ENCODE measurements at places on chromosomes 5 and 9.

GRCh38 chr5:1734271-1734907 lies 65.2 kb downstream of the MRPL36 start:
- DNase-seq: no peak

DNA sequence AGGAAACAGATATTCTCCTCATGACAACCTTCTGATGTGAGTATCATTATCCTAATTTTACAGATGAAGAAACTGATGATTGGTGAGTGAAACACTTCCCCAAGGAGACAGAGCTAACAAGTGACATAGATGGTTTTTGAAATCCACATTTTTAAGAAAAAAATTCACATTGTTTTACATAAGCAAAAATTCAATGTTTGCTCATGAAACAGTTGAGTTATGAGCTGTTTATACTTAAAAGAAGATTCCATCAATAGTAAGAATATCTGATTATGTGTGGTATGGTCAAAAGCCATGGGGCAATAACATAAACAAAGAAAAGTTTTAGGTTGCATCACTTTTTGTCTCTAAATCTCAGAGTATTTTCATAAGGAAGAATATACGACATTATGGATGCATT lies 167.9 kb upstream of the PAPPA start:
- no peak for DNase-seq

GRCh38 chr5:156934450-156935211 lies 28.4 kb downstream of the TIMD4 start:
- peak; percentile 61 for DNase-seq

DNA sequence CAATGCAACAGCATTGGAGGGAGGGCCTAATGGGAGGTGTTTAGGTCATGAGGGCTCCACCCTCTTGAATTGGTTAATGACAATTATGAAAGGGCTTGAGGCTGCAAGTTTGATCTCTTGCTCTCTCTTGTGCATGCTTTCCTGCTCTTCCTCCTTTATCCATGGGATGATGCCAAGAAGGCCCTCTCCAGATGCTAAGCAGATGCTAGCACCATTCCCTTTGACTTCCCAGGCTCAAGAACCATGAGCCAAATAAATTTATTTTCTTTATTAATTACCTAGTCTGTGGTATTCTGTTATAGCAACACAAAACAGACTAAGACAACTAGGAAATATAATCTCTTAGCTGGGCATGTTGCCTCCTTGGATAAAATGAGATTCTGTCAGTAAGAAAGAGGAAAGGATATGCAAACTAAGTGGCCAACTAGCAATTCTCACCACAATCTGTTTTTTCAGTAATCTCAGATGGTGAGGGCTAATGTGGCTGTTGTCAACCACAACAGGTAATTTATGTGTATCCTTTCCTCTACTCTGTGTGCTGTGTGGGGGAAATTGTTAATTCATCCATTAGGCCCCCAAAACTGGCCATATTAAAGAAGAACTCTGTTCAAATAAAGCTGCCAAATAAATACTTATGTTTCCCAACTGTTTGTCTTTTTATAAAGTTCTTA lies 269.1 kb upstream of the CD180 start:
- DNase-seq: no peak

DNA sequence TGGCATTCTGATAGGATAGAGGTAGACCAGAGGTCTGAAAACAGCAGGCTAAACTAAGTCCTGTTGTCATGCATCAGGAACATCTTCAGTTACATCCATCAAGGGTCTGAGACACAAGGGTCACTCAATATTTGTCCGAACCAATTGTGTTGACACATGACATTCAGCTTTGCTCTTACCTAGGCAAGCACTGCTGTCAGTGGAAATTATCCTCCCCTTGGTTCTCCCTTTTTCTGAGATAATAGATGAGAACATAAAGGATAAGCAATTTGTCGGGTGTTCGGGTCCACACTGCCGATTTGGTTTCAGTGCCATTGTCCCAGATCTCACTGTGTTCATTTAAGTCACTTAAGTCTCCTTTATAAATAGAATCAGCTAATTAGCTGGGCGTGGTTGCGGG lies 148.3 kb upstream of the MSX2 start:
- DNase-seq: no peak

- DNase-seq: no peak
Observed at GRCh38 chr9:81621785-81622259, 67.5 kb downstream of the TLE1 start.

DNA sequence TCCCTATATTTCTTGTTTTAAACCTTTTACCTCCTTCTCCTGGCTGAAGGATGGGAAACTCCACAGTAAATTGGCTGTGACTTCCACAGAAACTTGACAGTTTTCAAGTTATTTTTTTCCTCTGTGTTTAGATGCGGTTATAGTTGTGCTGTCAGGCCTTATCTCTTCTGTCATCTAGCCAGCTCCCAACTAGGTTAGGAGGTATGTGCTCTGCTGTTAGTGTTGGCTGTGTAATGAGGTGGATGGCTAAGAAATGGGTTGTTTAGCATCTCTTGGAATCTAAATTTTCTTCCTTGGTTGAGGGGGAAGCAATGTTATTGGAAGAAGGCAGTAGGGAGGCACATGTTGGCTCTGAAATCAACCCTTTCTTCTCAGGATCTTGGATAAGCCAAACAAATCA lies 149.9 kb upstream of the RUSC2 start:
- DNase-seq: no peak

DNA sequence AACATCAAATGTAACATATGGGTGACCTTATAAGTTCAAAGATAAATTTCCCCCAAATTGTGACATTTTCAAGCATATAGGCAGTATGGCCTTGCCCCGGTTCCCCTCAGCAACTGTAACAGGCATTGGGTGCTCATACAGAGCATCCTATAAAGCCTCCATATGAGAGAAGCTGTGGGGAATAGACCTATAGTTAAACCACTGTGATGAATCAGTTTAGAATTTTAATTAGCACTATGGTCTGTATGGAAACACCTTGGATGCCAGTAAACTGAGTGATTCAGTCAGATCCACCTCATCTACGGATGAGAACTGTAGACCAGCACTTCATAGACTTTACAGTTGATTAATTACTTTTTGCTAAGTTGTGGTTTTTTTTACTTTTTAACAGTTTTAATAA lies 79.4 kb downstream of the ERCC6L2 start:
- no peak for DNase-seq

DNA sequence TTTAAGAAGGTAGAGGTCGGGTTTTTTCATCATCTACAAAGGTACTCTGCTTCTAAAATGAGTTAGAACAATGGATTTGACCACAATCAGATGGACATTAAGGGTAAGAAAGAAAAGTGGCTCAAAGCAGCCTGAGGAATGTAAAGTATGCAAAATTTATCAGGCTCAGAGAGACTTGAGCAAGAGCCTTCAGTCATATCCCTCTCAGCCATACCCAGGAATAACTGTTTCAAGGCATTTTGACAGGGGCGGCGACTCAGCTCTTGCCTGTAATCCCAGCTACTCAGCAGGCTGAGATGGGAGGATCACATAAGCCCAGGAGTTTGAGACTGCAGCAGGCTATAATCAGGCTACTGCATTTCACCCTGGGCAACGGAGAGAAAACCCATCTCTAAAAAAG lies 38.8 kb upstream of the ANXA2R start:
- no peak for DNase-seq

GRCh38 chr9:131436865-131437271 lies 43.0 kb downstream of the PRRC2B start:
- no peak for DNase-seq

DNA sequence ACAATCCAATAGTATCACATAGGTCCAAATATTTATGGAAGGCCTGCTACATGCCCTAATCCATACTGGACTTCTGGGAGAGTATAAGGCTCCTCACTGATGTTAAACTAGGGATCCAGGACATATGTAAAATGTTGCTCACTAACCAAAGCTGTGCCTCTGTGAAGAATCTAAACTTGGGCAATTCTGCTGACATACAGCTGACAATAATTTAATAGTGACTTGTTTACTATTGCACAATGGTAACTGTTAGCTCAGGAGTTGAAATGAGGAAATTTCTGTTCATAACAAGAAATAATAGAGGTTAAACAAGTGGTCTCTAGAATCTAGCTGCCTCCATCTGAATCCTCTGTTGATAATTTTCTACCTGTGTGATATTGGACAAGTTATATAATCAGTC lies 14.9 kb upstream of the CTXN3 start:
- no peak for DNase-seq

- DNase-seq: no peak
Observed at GRCh38 chr5:149639737-149640136, 58.4 kb downstream of the ARHGEF37 start.

GRCh38 chr9:84821431-84821830 lies 151.9 kb downstream of the NTRK2 start:
- no peak for DNase-seq
